Muscle of arm (tissue), 14 donors: ENCODE measurements at places on chromosomes 6 and 20. TPM values are rescaled to one million over a fixed set of nuclear protein-coding genes. Genes with fewer than 3 reads are reported as not detected.

Gene DDR1
- 53.3 TPM for polyA plus RNA-seq

Gene CST7
- polyA plus RNA-seq: 0.74 TPM

DNA sequence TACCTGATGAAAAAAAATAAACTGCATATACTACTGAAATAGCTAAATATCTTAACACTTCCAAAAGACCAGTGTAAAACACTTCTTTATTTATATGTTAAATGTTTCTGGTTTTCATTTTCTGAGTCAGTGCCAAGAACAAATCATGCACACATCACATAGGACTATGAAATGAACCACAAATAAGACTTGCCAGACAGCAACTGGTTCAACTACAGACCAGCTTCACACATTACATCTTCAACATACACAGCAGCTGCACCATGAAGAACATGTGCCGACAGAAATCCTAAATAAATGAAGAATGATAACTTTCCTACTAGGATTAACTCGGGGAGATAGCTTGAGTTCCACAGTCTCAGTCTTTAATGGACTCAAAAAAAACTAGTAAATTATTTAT is 168.3 kb upstream of the STXBP5 start:
- no peak for DNase-seq

- DNase-seq: no peak
Measured at GRCh38 chr20:49880724-49881445, 34.4 kb downstream of the SPATA2 start.

- no peak for DNase-seq
Measured at GRCh38 chr6:108822401-108822800, 25.8 kb upstream of the ARMC2 start.
